ENCODE measurements at places on chromosomes 12 and 14. TPM values are rescaled to one million over a fixed set of nuclear protein-coding genes. Genes with fewer than 3 reads are reported as not detected.

DNA sequence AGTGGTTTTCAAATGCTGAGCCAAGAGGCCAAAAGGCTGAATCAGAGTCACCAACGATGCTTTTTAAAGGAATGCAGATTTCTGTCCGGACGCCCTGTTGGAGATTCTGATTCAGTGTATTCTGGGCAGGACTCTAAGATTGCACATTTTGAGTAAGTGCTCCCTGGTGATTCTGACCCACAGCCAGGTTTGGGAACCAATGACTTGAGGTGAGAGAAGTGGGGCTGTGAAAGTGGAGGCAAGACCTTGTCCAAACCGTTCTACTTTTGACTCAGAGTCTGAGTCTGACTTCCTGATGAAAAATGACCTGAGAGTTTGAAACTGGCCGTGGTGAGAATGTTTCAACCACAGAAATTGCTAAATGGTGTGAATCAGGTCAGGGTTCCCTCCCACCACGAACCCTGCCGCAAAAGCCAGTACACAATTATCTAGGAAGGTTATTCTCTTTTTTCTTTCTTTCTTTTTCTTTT, 90.2 kb downstream of the NTN4 start:
- no peak for DNase-seq

The TNFAIP2 gene
- 65.6 TPM for total RNA-seq

- no peak for DNase-seq
Measured at GRCh38 chr12:106317406-106318082, 15.0 kb downstream of the TCP11L2 start.

The LRP1-AS gene
- total RNA-seq: not detected

- no peak for DNase-seq
Measured at GRCh38 chr12:39804898-39805297, 185.3 kb upstream of the ABCD2 start.

GRCh38 chr14:46215801-46216200, 435.8 kb downstream of the RPL10L start:
- no peak for DNase-seq

Data from lung (tissue), 17 donors.